ENCODE measurements at places on chromosomes 1 and 21.

GRCh38 chr1:66533804-66534740, at the start of gene SGIP1:
Gene SGIP1 (plus strand): TSS chr1:66534153. CDS start chr1:66534359, 206 bp downstream.
- no peak for DNase-seq

DNA sequence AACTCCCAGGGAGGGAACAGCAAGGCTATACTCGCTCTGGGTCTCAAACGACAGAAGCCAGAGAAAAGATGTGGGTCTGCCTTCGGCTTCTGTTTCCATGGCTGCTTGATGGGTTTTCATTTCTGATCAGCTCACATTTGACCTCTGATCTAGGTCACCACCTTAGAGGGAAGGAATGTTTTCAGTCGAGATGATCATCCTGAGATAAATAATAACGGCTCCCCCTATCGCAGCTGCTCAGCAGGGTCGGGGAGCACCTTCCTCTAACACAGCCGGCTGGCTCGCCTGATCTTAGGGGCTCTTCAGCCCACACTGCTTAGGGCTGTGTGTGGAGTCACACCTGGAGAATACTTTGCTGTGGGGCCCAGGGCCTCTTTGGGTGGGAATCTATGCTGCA, 53.1 kb upstream of the ZNF648 start:
- DNase-seq, result no peak

- no peak for DNase-seq
Observed at GRCh38 chr1:54995835-54996234, 2.9 kb upstream of the BSND start.

GRCh38 chr1:221078260-221078965, 199.2 kb downstream of the HLX start:
- no peak for DNase-seq
